ENCODE measurements at places on chromosomes 16 and 17.

- DNase-seq: no peak
These were observed 82.3 kb downstream of the CCDC182 start for GRCh38 chr17:57662644-57663308.

- no peak for DNase-seq
These were observed 987 bp upstream of the SLC4A1 start for GRCh38 chr17:44268709-44269534.

DNA sequence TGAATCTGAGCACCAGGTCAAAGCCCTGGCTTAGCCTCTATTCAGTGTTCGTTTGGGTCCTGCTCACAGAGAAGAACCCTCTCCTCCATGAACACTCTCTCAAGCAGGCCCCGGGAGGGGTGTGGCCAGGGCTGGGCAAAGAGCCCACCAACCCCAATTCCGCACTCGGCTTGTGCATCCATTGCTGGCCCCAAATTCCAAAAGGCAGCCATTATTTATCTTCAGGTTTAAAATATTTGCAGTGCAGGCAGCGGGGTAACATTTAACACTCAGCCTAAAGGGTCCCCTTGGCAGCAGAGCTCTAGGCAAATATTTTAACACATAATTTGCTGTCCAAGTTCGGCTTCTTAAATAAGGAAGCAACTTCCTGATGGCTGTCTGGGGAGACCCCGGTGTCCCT lies 115.7 kb downstream of the ZNF423 start:
- no peak for DNase-seq

DNA sequence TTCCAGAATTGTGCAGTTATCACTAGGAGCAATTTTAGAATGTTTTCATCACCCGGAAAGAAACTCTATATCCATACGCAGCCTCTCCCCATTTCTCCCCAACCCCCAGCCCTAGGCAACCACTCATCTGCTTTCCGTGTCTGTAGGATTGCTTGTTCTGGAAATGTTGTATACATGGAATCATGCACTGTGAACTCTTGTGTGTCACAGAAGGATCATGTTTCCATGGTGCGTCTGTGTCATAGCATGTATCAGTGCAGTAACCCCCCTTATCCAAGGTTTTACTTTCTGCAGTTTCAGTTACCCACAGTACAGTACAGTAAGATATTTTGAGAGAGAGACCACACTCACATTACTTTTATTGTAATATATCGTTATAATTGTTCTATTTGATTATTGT lies 299.4 kb downstream of the CPPED1 start:
- no peak for DNase-seq

GRCh38 chr16:928526-928925 lies 42.3 kb downstream of the LMF1 start:
- no peak for DNase-seq

GRCh38 chr16:10575506-10576130 lies 4.8 kb downstream of the EMP2 start:
- DNase-seq: no peak

GRCh38 chr16:1010815-1011214 lies 29.2 kb downstream of the SOX8 start:
- DNase-seq: no peak

DNA sequence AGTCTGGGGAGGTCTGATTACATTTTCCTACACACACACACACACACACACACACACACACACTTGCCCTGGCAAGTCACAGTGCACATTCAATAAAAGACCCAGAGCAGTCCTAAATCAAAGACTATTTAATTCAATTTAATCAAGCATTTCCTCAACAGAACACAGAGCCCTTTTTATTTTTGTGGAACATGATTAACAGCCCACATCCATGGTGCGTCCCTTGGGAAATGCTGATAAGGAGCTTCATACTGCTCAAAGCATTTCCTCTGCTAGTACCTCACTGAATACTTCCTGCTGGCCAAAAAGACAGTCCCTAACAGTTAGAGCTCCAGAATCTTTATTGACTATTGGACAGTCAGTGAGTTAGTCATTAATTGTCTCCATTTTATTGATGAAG lies 43.1 kb upstream of the MYH10 start:
- DNase-seq: no peak

DNA sequence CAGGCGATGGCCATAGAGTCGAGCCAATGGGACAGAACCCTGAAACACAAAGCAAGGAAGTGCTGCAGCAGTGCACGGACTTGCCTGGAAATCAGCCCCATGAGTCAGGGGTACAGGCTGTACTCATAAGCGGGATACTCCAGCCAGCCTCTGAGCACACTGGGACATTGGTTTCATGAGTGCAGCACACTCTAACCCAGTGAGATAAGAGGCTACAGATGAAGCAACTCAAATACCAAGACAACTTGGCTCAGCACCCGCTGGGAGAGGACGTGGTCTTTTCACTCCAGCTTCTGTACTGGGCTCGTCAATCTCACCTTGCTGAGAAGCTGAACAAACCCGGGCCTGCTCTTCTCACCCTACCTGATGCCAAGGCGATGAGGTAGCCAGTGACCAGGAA lies 98.2 kb downstream of the AXIN2 start:
- DNase-seq: no peak

DNA sequence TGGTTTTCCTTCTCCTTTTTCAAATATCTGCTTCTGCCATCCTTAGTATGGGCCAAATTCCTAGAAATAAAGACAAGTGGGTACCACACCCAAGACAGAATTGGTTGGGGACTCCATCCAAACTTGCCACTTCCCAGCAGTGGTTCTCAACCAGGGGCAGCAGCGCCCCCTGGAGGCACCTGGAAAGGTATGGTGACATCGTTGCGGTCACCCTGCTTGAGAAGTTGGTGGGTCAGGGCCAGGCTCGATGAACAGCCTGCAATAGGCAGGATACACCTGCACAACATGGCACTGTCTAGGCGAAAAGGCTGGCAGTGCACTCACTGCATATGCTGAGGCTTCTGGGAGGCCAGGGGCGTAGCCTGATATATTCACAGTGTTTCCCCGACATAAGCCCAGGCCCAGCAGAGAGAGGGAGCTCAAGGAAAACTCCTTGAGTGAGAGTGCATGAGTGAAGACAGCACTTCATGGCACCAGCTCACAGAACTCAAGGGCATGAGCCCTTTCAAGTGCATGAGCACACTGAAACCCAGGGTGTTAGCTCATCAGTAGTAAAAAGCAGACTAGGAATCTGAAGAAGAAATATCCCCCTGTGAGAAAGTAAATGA lies 57.7 kb downstream of the CMC2 start:
- DNase-seq: no peak

DNA sequence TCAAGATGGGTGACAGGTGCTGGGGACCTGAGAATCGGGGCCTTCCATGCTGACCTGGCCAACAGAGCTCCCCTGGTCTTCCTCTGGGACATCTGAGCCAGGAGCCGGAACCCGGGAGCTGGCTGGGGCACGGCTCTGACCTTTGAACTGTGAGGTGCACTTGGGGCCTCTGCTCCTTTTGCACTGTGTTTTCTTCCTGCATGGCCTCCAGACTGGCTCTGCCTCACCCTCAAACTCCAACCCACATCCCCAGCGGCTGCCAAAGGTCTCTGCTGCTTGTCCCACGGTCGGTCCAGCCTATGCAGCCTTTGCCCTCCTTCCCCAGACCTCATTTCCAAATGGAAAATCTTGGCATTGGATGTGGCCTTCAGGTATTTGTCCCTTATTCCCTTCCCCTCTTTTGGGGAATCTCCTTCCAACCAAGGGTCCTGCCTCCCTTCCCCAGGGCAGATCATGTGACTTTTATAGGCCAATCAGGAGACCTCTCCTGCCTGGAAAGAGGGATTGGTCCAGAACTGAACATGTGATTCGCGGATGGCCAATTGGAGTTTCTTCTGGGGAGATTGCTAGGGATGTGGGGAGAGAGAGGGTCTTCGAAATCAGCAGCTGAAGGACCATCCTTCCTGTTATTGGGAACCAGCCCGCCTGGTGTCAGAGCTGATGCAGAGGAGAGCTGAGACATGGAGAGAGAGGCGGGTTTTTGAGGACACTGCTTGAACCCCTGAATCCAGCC lies 117.9 kb downstream of the CYLD start:
- no peak for DNase-seq

- DNase-seq: no peak
These were observed 8.5 kb downstream of the CACNG1 start for GRCh38 chr17:67052720-67053437.

DNA sequence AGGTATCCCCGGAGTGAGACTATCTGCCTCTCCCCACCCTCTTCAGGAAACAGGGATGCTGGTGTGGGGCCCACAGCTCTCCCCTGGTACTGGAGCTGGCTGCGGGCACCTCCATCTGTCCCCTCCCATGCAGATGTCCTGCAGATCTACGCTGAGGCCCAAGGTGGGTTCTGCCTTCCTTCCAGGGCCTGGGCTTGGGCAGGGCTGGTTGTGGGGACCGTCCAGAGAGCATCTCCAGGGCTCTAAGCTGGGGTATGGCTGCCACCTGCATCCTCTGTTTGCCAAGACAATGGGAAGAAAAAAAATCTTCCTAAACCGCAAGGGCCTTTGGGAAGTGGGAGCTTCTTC lies 12.9 kb downstream of the ZNF213 start:
- no peak for DNase-seq

- no peak for DNase-seq
These were observed 161.9 kb upstream of the XYLT1 start for GRCh38 chr16:17632667-17633066.
